ENCODE measurements at places on chromosomes 3 and 15.
A peak's percentile ranks its signal among the peaks of the same experiment; 100 is the strongest.

DNA sequence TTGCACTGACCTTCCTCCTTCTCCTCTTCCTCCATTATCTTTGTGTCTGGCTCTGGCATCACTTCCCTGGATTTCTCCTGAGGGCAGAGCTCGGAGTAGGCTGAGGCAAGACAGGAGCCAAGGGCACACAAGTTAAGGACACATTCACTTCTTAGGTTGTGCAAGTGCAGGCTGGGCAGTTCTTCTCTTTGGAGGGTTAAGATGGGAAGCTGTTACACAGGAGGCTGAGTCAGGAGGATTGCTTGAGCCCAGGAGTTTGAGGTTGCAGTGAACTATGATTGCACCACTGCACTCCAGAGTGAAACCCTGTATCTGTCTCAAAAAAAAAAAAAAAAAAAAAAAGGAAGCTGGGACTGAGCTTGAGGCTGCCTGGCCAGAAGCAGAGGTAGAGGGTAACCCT is 176.2 kb upstream of the ANKRD28 start:
- DNase-seq, result no peak
- H3K36me3 ChIP-seq, result no peaks in the 10 kb centered on the region
- no peak overlapping the region for H3K4me3 ChIP-seq
- no peak overlapping the region for H3K27ac ChIP-seq
- H3K4me1 ChIP-seq, result no peaks in the 10 kb centered on the region
- H3K27me3 ChIP-seq, result no peaks in the 10 kb centered on the region

- no peaks in the 10 kb centered on the region for H3K4me1 ChIP-seq
- H3K27me3 ChIP-seq, result no peaks in the 10 kb centered on the region
- H3K27ac ChIP-seq, result no peak overlapping the region
- H3K4me3 ChIP-seq, result no peak overlapping the region
- DNase-seq, result no peak
Observed at GRCh38 chr15:31523655-31524049, 197.0 kb downstream of the KLF13 start.

GRCh38 chr3:99504258-99504657 is 134.1 kb upstream of the COL8A1 start:
- H3K36me3 ChIP-seq, result no peaks in the 10 kb centered on the region
- H3K4me1 ChIP-seq, result peaks cover 3% of the 10 kb centered on the region
- H3K27ac ChIP-seq, result no peak overlapping the region
- no peak for DNase-seq

GRCh38 chr3:43497422-43497821 is 124.4 kb downstream of the ANO10 start:
- no peak overlapping the region for H3K4me3 ChIP-seq
- no peak for DNase-seq
- peaks cover 54% of the 10 kb centered on the region for H3K4me1 ChIP-seq

DNA sequence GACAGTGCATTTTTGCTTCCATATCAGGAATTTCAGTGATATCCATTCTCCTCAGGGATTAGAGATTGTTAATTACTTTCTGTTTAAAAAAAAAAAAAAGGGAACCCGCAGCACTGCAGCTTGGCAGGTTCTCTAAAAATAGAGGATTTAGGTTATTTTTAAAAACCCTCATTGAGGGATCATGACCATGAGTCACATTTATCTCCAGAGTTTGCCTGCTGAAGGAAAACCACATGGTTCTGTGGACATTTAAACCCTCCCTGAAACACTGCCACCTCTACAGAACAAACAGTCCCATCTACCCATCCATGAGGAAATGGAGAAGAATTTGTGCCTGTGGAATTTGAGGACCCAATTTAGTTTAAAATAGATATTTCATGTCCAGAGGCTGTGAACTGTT is 66.2 kb upstream of the UBE2E1 start:
- no peak overlapping the region for H3K4me3 ChIP-seq
- peaks cover 21% of the 10 kb centered on the region for H3K4me1 ChIP-seq

GRCh38 chr15:38477637-38478036 is 23.7 kb downstream of the FAM98B start:
- H3K36me3 ChIP-seq, result peaks cover 54% of the 10 kb centered on the region
- H3K4me3 ChIP-seq, result no peak overlapping the region
- H3K4me1 ChIP-seq, result peaks cover 24% of the 10 kb centered on the region
- DNase-seq, result no peak
- H3K27me3 ChIP-seq, result no peaks in the 10 kb centered on the region

DNA sequence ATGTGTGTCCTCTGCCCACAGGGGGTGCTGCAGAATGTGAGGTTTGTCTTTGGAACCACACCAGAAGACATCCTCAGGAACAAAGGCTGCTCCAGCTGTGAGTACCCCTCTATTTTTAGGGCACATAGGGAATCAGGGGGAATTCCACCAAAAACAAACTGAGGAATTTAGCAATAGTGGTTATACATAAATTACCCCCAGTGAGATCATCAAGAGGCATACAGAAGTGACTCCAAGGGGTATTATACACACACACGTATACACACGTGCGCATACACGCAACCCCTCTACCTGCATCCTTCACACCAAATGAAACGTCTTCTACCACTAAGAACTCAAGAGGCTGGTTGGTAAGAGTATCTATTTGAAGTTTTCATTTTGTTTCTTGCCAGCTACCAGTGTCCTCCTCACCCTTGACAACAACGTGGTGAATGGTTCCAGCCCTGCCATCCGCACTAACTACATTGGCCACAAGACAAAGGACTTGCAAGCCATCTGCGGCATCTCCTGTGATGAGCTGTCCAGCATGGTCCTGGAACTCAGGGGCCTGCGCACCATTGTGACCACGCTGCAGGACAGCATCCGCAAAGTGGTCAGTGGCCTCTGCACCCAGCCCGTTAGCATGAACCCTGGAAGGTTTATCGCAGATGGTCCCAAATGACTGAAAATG is 2.9 kb downstream of the THBS1 start:
- H3K36me3 ChIP-seq, result no peaks in the 10 kb centered on the region
- peaks cover 37% of the 10 kb centered on the region for H3K27me3 ChIP-seq
- H3K4me3 ChIP-seq, result no peak overlapping the region
- peak; percentile 39 for DNase-seq

GRCh38 chr3:168615493-168616020 is 519.8 kb upstream of the GOLIM4 start:
- no peak for DNase-seq
- no peaks in the 10 kb centered on the region for H3K4me1 ChIP-seq
- no peaks in the 10 kb centered on the region for H3K27me3 ChIP-seq
- no peak overlapping the region for H3K4me3 ChIP-seq
- H3K36me3 ChIP-seq, result no peaks in the 10 kb centered on the region

- H3K27ac ChIP-seq, result no peak overlapping the region
- H3K4me1 ChIP-seq, result no peaks in the 10 kb centered on the region
- peaks cover 5% of the 10 kb centered on the region for H3K27me3 ChIP-seq
- H3K36me3 ChIP-seq, result no peaks in the 10 kb centered on the region
Observed at GRCh38 chr3:138105598-138105997, 9.8 kb downstream of the DZIP1L start.

- H3K27ac ChIP-seq, result no peak overlapping the region
- peaks cover 52% of the 10 kb centered on the region for H3K36me3 ChIP-seq
- DNase-seq, result no peak
- H3K27me3 ChIP-seq, result no peaks in the 10 kb centered on the region
Observed at GRCh38 chr3:172776049-172776717, 25.7 kb downstream of the ECT2 start.

DNA sequence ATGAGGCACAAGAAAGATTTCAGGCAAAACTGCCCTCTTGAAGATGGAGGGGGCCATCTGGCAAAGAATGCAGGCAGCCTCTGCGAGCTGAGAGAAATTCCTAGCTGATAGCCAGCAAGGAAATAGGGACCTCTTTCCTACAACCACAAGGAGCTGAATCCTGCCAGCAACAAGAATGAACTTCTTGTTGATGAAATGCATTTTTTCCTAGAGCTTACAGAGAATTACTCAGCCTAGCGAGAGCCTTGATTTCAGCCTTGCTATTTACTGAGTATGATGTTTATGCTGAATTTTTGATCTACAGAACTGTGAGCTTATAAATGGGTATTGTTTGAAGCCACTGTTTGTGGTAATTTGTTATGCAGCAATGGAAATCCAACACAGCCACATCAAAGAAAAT is 148.5 kb upstream of the NAALADL2 start:
- DNase-seq, result no peak
- no peak overlapping the region for H3K4me3 ChIP-seq
- no peak overlapping the region for H3K27ac ChIP-seq
- no peaks in the 10 kb centered on the region for H3K27me3 ChIP-seq
- no peaks in the 10 kb centered on the region for H3K36me3 ChIP-seq

GRCh38 chr3:106619-107018 is 89.9 kb upstream of the CHL1 start:
- DNase-seq, result no peak
- H3K36me3 ChIP-seq, result no peaks in the 10 kb centered on the region
- H3K27ac ChIP-seq, result no peak overlapping the region
- no peaks in the 10 kb centered on the region for H3K27me3 ChIP-seq

GRCh38 chr15:39114690-39115378 is 466.0 kb upstream of the THBS1 start:
- H3K4me3 ChIP-seq, result no peak overlapping the region
- DNase-seq, result no peak

GRCh38 chr3:45986303-45986982 is 9.2 kb downstream of the FYCO1 start:
- H3K4me1 ChIP-seq, result peaks cover 54% of the 10 kb centered on the region
- H3K27ac ChIP-seq, result no peak overlapping the region

- no peak overlapping the region for H3K27ac ChIP-seq
- no peak for DNase-seq
Observed at GRCh38 chr3:184378651-184379357, 797 bp upstream of the THPO start.

DNA sequence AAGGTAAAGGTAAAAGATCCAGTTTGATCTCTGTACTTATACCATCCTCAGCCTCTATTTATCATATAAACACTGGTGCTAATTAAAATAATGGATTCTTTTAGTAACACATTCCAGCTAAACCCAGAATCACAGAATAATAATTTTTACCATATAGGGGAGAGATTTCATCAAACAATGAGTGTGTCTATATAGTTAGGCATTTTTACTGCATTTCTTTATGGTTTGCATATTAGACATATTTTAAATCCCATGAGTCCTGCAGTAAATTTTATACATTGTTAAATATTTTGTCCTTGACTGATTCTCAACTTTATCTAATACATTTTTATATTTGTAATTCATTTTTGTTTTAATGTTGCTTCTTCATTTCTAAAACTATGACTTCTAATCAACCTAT is 323.7 kb upstream of the AGTR1 start:
- H3K4me3 ChIP-seq, result no peak overlapping the region
- no peak overlapping the region for H3K27ac ChIP-seq
- no peaks in the 10 kb centered on the region for H3K27me3 ChIP-seq
- no peak for DNase-seq
- no peaks in the 10 kb centered on the region for H3K4me1 ChIP-seq

GRCh38 chr3:114632757-114633424 is 339.1 kb downstream of the TIGIT start:
- peak; percentile 20 for DNase-seq
- no peaks in the 10 kb centered on the region for H3K27me3 ChIP-seq
- H3K27ac ChIP-seq, result peak overlapping the region; percentile 81

Measured in activated naive CD8-positive, alpha-beta T cell treated with anti-CD3 and anti-CD28 coated beads, Interleukin-2, amount 50 U/mL, for 24 hours (primary cell).